ENCODE measurements at places on chromosomes 6 and 20.

DNA sequence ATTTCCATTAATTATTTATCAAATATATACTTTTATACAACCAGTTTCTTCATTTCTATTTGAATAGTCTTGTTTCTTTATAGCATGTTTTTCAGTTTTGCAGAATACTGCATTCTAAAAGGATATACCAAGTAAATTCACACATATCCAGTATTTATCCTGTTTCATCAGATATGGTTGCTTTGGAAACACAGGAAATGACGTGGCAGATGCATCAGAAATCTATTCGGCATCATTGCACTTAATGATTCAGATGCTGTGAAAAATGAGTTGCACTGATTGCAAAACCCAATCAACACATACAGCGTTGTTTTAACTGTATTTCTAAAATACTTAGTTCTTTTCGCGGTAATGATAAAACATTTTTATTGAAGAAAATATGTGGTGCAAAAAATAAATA is 594.9 kb downstream of the CDH26 start:
- DNase-seq: no peak

- no peak for DNase-seq
Measured at GRCh38 chr20:2775139-2775538, 25.3 kb downstream of the CPXM1 start.

DNA sequence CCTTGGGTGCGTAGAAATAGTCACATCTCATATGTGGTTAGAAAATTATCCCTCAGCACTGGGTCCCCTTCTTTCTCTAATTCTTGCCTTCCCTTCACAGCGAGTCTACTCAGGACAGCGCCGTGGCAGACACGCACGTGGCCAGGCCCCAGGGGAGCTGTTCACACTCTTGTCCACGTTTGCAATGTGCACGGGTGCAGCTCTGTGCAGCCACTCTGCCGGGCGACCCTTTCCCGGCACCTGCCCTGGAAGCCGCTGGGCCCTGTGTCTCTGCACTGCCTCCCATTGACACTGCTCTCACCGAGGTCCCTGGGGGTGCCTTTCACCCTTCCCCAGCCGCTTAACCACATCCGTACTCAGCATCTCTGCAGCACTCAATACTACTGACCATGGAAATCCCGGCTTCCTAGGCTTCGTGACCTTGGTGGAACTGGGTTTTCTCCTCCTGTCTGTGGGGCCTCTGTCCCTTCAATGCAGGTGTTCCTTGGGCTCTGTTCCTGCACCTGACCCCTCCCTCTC is 104.9 kb downstream of the DACT2 start:
- DNase-seq: no peak

GRCh38 chr6:88616380-88616779 is 347.0 kb downstream of the RNGTT start:
- no peak for DNase-seq

DNA sequence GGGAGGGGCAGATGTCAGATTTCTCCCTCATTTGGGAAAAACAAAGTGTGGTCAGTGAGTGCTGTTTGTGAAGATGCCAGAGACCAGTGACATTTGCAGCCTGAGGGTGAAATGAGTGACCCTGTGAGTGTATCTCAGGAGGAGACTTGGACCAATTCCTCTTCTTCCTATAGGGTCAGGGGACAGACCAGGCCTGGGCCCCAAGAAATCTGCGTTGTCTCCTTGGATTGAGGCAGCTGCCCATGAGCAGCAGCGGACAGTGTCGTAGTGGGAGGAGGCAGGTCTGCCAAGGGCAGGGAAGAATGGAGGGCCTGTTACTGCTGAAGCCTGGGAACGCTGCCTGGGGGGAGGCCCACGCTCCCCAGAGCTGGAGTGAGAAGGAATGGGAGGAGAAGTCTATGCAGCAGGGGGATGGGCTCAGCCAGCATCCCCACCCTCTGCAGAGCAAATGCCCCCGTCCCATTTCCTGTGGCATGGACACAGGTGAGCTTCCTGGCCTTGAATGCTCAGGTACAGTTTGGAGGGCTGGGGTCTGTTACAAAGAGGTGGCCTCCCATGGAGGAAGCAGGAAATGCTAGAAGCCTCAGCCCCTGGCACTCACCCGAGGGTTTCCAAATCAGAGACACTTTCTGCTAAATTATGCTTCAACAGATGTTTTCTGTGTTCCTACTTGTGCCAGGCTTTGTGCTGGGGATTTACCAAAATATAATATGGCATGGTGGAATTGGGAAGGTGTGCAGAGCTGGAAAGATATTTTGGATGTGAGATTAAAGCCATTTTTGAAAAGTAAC is 29.8 kb downstream of the DAAM2 start:
- no peak for DNase-seq

DNA sequence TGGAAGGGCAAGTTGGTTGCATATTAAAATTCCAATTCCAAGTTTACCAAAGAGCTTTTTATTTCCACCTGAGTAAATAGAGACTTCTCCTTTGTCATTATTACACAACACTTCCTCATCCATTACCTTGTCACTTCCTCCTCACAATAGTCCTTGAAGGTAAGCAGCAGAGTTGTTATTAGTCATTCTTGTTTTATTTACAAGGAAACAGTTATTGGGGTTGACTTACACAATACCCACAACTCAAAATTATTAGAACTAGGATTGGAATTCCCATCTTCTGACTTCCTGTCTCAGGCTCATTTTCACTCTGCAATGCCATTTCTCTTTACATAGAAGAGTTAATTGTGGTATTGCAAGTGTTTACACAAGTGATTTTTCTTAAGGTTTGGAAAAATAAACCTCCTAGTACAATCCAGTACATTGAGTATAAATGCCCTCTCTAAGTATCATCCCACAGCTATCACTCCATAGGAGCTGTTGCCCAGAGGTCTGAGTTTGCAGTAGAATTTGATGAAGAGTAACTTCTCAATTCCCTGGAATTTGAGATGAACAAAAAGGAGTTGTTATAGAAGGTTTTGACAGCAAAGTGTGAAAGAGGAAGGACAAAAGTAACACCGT is 28.9 kb upstream of the MTRF1L start:
- DNase-seq: no peak

DNA sequence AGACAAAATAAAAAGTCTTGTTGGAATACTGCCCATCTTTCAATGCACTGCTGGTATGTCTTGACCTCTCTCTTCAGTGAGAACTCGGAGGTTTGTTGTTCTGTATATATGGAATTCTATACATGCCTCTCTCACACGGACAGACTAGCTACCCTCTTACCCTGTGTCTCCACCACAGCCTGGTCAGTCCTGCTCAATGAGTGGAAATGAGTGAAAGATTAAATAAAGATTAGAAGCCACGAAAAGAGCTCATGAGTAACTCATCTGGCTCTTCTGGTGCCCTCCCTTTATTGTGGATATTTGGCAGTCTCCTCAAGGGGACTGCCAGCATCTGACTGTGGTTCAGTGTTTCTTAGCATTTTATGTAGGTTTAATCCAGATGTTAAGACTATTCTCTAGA is 262.8 kb upstream of the MAP3K7 start:
- DNase-seq: no peak

DNA sequence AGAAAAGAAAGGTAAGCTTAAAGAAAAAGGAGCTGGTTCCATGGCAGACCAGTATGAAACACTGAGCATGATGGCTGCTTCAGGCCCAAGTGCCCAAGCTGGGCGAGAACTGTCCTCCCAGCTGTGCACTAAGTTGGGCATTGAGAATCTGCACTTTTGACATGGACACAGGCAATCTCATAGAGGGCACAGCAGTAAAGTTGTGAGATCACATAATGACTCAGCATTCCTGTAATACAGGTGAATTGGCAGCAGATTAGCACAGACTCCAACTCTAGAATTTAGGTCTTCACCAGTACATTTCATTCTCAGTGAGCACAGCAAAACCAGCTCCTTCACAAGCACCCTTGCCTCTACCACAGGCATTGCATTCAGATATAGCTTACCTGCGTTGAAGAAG is 343.4 kb downstream of the PKHD1 start:
- DNase-seq: no peak

GRCh38 chr6:25027221-25027916 is 91.6 kb upstream of the RIPOR2 start:
- peak; percentile 88 for DNase-seq
